Right renal cortex interstitium (tissue), 3 donors: ENCODE measurements at places on chromosomes 11 and 22.

DNA sequence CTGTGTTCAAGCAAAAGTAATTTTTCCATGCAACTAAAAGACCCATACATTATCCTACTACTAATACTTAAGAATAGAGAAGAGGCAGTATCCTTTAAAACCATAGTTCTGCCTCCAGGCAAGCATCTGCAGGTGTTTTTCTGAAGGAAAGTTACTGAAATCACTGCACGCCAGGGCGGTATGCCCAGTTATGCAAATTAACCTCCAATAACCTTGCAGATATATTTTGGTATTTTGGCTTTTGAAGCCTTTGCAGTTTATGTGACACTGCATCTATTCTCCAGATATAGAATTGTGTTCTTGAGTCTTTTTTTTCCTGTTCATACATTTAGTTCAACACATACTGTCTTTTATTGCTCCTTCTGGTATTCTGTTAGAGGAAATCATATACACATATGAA lies 346.2 kb upstream of the PDGFD start:
- DNase-seq: no peak

DNA sequence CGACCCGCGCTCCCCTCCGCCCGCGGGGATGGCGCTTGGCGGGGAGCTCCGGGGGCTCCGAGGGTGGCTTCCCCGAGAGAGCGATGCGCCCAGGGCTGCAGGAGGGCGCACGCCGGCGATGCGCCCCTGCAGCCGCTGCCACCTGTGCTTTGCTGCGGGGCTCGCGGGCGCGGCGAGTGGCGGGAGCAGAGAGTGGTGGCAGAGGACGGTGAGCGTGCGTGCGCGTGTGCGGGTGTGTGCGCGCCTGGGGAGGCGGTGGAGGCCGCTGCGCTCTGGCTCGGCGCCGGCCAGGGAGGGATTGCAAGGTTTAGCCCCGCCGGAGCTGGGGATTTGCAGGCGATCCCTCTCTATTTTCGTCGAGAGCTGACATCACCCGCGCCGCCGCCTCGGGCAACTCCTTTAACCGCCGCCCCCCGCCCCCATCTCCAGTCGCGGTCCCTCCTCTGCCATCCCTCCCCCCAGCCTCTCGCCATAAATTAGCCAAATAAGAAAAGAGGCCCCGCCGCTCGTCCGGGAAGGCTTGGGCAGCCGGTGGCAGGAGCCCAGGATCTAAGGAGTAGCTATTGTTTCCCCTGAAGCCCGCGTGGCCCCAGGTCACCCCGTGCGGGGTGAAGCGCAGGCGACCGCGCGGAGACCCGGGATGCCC lies at the start of gene SLC1A2:
Gene SLC1A2 (minus strand): TSS at position 375 of the 646 bp plus-strand sequence. CDS start 592 bp downstream, outside the sequence.
- DNase-seq: no peak

GRCh38 chr11:504053-504993 lies 2.7 kb downstream of the RNH1 start:
- DNase-seq: no peak

DNA sequence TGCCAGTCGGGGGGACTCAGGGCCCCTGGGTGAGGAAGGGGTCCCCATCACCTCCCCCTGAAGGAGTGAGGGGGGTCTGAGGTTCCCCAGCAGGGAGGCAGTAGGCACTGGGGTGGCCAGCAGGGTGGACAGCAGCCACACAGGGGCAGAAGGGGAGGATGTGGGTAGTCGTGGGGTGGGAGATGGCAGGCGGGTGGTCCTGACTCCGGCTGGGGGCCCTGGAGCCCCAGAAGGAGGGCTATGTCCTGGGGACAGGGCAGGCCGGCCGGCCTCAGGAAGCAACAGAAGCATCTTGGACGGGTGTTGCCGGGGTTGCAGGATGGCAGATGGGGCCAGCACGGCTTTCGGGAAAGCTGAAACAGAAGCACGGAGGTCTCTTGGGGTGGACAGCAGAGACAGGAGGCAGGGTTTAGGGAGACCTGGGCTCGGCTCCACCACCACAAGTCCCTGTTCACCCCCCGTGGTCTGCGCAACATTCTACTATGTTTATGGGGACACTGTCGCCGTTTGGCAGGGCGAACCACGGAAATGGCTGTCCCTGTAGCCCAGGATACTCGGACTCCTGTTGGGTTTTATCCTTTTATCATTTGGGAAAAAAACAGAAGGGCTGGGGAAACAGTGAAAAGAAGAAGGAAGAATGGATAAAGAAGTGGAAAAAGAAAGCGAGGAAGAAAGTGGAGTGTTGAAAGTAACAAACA lies 14.1 kb downstream of the VWCE start:
- no peak for DNase-seq

DNA sequence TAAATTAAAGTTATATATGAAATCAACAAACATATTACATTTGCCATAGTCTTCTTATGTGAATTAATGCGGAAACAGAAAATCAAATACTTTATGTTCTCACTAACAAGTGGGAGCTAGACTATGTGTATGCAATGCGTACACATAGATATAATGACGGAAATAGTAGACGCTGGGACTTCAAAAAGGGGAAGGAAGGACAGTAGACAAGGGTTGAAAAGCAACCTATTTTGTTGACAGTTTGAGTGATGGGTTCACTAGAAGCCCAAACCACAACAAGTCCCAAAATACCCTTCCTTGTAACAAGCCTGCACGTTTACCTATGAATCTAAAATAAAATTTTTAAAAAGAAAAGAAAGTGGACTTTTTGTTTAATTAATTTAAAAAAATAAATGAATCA lies 430.8 kb upstream of the CNTN5 start:
- DNase-seq: no peak

DNA sequence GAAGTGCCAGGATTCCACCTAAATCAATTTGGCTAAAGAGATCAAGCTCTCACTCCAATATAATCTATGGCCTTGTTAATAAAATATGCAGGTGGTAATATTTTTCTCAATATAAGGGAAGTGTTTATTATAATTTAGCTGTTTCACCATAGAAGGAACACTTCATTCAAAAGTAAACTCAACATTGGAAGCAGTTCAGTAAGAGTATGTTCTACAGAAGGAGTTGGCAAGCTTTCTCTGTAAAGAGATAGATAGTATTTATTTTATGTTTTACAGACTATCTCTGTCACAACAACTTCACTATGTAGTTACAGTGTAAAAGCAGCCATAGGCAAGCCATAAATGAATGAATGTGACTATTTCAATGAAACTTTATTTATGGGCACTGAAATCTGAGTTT lies 313.6 kb upstream of the ANO3 start:
- DNase-seq: no peak

DNA sequence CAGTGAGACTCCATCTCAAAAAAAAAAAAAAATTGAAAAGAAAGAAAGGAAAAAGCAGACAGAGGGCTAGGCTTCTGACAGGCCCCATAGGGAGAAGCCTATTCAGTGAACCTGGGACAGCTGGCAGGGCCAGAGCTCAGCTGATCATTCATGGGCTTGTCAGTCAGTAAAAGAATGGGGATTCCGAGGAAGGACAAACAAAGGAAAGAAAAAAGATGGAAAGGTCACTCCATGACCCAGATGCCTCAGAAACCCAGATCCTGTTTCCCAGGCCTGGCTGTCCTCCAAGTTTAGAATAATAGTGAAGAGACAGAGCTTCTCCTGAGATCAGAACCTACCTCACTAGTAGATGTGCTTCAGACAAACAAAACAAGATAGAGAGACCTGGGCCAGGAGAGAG lies 34.3 kb upstream of the ASPHD2 start:
- no peak for DNase-seq
